ENCODE measurements at places on chromosomes 1 and 21. TPM values are rescaled to one million over a fixed set of nuclear protein-coding genes. Genes with fewer than 3 reads are reported as not detected.

DNA sequence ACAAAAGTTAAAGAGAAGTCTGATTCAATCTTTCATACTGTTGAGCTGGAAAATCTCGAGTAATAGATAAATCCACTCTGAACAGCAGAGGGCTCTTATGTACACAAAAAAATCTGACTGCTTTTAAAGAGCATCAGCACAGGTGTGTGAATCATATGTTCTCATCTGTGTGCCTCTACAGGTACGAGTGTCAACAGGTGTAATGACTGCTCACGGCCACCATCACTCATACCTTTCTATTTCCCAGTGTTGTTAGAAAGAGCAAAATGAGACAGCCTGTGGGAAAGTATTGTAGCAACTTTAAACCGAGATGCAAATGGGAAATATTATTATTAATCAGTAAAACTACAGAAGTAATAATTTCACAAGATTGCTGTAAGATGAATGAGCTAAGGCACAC, 49.0 kb upstream of the SCAF4 start:
- no peaks in the 10 kb centered on the region for H3K4me1 ChIP-seq
- no peak overlapping the region for H3K27ac ChIP-seq
- no peak overlapping the region for H3K4me3 ChIP-seq
- H3K27me3 ChIP-seq = peaks cover 10% of the 10 kb centered on the region
- DNase-seq = no peak
- H3K36me3 ChIP-seq = no peaks in the 10 kb centered on the region

GRCh38 chr1:30743584-30744059, 14.0 kb downstream of the LAPTM5 start:
- H3K27me3 ChIP-seq = no peaks in the 10 kb centered on the region
- peaks cover 92% of the 10 kb centered on the region for H3K4me1 ChIP-seq
- peaks cover 45% of the 10 kb centered on the region for H3K36me3 ChIP-seq
- H3K4me3 ChIP-seq = peak overlapping the region; percentile 50
- peak overlapping the region; percentile 96 for H3K27ac ChIP-seq
- DNase-seq = peak; percentile 80

GRCh38 chr1:183588827-183589226, 1.4 kb downstream of the NCF2 start:
- H3K4me1 ChIP-seq = peaks cover 42% of the 10 kb centered on the region
- H3K27ac ChIP-seq = no peak overlapping the region
- H3K27me3 ChIP-seq = no peaks in the 10 kb centered on the region

DNA sequence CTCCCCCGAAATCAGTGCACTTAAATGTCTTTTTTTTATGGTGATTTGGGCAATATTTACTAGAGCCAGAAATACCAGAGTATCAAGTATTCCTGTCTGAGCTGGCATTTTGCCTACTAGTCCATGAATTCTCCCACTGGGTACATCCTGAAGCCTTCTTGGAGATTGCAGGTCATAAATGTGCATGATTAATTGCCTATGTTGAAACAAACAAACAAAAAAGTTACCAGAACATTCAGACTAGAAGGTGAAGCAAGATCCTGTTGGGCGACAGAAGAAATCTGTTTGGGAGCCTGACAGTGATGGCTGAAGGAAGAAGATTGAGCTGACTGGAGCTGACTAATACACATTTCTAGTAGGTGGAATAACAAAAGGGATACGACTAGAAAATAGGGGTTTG, 127.4 kb upstream of the NRIP1 start:
- H3K27me3 ChIP-seq = no peaks in the 10 kb centered on the region
- no peak overlapping the region for H3K4me3 ChIP-seq

DNA sequence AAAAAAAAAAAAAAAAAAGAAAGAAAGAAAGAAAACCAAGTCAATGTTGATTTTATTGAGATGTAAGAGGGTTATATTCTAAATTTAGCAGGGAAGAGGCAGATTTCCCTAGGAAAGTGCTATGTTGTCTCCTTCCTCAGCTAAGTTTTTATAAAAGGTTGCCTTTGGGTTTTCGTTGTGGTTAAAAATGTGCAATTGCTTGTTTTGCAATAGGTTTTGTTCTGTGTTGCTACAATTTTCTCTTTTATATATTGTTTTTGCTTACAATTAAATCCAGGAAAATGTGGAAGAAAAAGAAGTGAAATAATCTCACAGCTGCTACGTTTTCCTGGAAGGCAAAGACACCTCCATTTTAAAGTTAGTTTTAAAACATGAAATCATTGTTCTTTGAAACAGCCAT, 136.7 kb upstream of the C1orf105 start:
- no peak overlapping the region for H3K27ac ChIP-seq
- no peak overlapping the region for H3K4me3 ChIP-seq
- no peak for DNase-seq
- H3K36me3 ChIP-seq = no peaks in the 10 kb centered on the region

DNA sequence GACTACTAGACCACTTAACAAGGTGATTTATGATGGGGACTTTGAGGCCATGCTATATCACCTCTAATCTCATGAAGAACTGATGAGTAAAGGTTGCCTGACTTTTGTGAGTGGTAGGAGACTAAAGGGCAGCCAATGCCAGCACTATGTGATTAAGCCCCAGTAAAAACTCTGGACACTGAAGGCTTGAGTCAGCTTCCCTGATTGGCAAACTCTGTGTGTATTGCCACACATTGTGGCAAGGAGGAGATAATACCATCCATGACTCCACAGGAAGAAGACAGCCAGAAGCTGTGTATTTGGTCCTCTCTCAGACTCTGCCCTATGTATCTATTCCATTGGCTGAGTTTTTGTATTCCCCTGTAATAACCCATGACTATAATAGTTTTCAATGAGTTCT, 413.3 kb upstream of the ZRANB2 start:
- no peak for DNase-seq
- H3K36me3 ChIP-seq = no peaks in the 10 kb centered on the region
- H3K4me1 ChIP-seq = no peaks in the 10 kb centered on the region
- no peak overlapping the region for H3K4me3 ChIP-seq
- H3K27me3 ChIP-seq = no peaks in the 10 kb centered on the region
- no peak overlapping the region for H3K27ac ChIP-seq

GRCh38 chr1:229003233-229004031, 267.5 kb upstream of the RAB4A start:
- no peak for DNase-seq
- no peak overlapping the region for H3K27ac ChIP-seq
- H3K27me3 ChIP-seq = no peaks in the 10 kb centered on the region
- no peak overlapping the region for H3K4me3 ChIP-seq
- H3K4me1 ChIP-seq = peaks cover 7% of the 10 kb centered on the region

- H3K4me1 ChIP-seq = peaks cover 15% of the 10 kb centered on the region
- peak overlapping the region; percentile 4 for H3K27ac ChIP-seq
- H3K36me3 ChIP-seq = peaks cover 39% of the 10 kb centered on the region
- no peak overlapping the region for H3K4me3 ChIP-seq
- no peaks in the 10 kb centered on the region for H3K27me3 ChIP-seq
Measured at GRCh38 chr1:223780949-223781348, 64.8 kb downstream of the TP53BP2 start.

- H3K36me3 ChIP-seq = peaks cover 51% of the 10 kb centered on the region
- no peaks in the 10 kb centered on the region for H3K27me3 ChIP-seq
- H3K4me1 ChIP-seq = peaks cover 74% of the 10 kb centered on the region
- peak overlapping the region; percentile 93 for H3K27ac ChIP-seq
Measured at GRCh38 chr1:175188936-175189335, 3.6 kb downstream of the KIAA0040 start.

GRCh38 chr1:11882814-11883538, 24.2 kb upstream of the NPPB start:
- no peaks in the 10 kb centered on the region for H3K4me1 ChIP-seq
- H3K27ac ChIP-seq = no peak overlapping the region
- no peaks in the 10 kb centered on the region for H3K36me3 ChIP-seq
- DNase-seq = no peak

DNA sequence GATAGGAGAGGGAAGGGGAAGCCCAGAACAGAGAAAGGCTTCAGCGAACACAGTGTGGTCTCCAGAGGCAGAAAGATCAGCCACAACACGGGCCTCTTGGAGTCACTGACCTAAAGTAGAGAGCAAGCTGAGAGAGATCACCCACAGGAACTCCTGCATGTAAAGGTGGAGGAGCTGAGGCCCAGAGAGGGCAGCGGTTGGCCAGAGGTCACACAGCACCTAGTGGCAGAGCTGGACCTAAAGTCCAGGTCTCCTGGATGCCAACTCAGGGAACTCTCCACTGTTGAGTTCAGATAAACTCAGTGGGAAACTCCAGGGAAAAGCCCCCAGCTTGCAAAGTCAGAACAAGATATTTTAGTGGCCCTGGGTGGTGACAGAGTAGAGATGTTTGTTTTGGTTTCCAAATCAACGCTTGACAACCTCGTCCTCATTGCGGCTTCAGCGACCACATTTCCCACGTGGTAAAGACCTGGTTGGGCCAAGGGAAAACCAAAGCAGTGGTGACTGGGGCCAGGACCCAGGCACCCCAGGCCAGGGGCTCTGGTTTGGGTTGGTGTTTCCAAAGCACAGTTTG, 4.6 kb downstream of the IFFO2 start:
- peaks cover 74% of the 10 kb centered on the region for H3K4me1 ChIP-seq
- H3K36me3 ChIP-seq = peaks cover 34% of the 10 kb centered on the region
- H3K4me3 ChIP-seq = peak overlapping the region; percentile 80
- peak; percentile 95 for DNase-seq

Gene MTARC2
- not detected for total RNA-seq

Gene LRRC3
- total RNA-seq = 2.6 TPM

Gene ST6GALNAC5
- total RNA-seq = not detected

All from activated CD4-positive, alpha-beta memory T cell treated with anti-CD3 and anti-CD28 coated beads for 36 hours (primary cell).